Kidney (tissue), 22 donors: ENCODE measurements at places on chromosomes 13 and 19. TPM values are rescaled to one million over a fixed set of nuclear protein-coding genes. Genes with fewer than 3 reads are reported as not detected.

DNA sequence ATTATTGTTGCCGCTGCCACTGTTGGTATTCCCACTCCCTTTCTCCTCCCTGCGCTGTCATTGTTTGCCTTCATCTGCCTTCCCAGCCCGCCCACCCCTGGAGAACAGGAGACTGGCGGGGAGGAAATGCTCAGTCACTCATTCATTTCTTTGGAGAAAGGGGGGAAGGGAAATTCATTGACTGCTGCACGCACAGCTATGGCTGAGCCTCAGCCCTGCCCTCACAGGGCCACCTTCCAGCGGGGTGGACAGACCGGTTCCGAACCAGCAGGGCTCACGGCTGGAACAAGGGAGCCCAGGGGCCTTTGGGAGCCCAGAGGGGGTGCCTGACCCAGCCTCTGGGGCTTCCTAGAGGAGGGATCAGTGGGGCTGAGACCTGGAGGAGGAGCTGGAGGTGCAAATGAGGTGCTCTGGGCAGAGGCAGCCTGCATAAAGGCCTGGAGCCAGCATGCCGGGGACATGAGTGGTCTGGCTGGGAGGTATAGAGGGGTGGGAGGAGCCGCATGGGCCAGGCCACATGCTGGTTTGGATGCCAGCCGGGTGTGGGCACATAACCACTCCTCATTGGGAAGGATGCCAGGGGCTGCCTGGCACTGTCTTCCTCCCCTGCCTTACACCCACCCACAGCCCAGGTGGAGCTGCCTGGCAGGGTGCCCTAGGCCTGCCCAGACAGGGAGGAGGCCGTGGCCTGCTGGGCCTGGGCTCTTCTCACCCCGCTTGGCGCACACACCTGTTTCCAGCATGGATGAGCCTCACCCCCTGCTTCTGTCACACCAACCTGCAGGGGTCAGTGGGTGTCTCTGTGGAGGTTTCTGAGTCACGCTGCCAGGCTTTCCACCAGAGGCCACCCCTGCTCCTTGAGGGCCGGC is 26.8 kb downstream of the PPP5C start:
- DNase-seq, result no peak

Gene KRTDAP
- not detected for polyA plus RNA-seq

DNA sequence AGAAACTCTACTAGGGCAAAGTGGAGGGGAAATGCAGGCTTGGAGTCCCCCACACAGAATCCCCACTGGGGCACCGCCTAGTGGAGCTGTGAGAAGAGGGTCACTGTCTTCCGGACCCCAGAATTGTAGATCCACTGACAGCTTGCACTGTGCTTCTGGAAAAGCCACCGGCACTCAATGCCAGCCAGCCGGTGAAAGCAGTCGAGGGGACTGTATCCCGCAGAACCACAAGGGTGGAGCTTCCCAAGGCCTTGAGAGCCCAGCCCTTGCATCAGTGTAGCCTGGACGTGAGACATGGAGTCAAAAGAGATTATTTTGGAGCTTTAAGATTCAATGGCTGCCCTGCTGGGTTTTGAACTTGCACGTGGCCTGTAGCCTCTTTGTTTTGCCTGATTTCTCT is 47.2 kb upstream of the FAM124A start:
- DNase-seq, result no peak

Gene SCEL
- 0.22 TPM for polyA plus RNA-seq
